Mucosa of descending colon (tissue), 3 donors: ENCODE measurements at places on chromosomes 7 and 10. TPM values are rescaled to one million over a fixed set of nuclear protein-coding genes. Genes with fewer than 3 reads are reported as not detected.

GRCh38 chr7:54978364-54979116, 40.3 kb upstream of the EGFR start:
- no peak for DNase-seq

GRCh38 chr10:113620511-113620910, 43.3 kb downstream of the NRAP start:
- DNase-seq = no peak

DNA sequence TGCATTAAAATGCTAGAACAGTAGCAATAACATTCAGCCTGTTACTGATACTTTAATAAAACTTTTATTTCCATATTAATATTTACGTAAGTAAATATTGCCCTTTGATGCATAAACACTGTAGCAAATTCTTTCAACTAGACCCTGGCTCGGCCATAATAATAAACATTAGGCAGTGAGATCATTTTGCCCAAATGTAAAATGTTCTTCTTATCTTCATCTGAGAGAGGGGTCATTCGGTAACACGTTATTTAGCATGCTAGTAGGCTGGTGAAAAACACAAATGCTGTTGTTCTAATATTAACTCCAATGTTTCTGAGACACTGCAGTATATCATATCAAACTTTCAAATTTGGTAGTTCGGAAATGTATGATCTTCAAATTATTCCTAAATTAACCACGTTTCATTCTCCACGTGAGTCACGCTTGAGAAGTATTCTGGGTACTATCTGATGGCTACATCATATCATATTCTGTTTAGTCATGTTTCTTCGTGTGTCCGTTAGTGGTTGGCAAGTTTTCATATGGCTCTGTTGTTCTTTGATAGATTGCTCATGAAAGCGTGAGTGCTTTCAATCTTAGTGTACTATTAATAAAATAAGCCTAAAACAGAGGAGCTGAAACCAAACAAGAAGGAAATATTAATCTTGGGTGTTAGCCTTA, 145.8 kb downstream of the NSUN6 start:
- no peak for DNase-seq

GRCh38 chr7:150941351-150942000, 36.6 kb downstream of the KCNH2 start:
- no peak for DNase-seq

- DNase-seq = no peak
These were observed 24.5 kb upstream of the FAM133B start for GRCh38 chr7:92614660-92615174.

DNA sequence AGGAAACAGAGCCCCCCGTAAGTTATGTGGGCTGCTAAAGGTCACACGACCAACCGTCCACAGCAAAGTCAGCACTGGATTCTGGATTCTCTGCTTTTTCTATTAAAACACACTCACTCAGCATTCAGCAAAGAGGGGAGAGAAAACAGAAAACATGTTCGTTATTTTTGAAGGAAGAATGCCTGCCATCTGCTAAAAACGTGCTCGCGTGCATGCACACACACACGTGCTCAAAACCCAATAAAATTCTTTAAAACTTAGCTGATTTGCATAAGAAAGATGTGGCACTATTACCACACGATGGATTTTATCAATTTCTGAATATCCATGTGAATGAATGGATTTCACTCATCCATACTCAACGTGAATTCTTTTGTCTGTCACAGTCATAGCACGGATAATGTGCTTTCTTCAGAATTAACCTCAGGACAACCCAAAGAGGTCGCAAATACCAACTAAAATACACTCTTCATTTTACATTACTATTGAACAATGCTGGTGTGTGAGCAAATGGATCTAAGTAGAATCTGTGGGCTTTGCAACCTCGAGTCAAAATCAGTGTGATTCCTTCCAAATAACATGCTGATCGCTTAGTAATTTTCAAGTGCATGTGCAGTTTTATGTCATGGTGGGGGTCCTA, 40.8 kb downstream of the NRP1 start:
- DNase-seq = no peak

Gene FKBP14
- 11.8 TPM for total RNA-seq

Gene GAD2
- total RNA-seq = not detected
